ENCODE measurements at places on chromosomes 6 and 20. TPM values are rescaled to one million over a fixed set of nuclear protein-coding genes. Genes with fewer than 3 reads are reported as not detected.
A peak's percentile ranks its signal among the peaks of the same experiment; 100 is the strongest.

- no peak for DNase-seq
- H3K4me1 ChIP-seq = no peaks in the 10 kb centered on the region
- no peak overlapping the region for H3K27ac ChIP-seq
- H3K36me3 ChIP-seq = no peaks in the 10 kb centered on the region
- H3K27me3 ChIP-seq = no peaks in the 10 kb centered on the region
Measured at GRCh38 chr6:106963544-106963943, 11.0 kb downstream of the CD24 start.

GRCh38 chr6:43971776-43972126 is 155.5 kb downstream of the MRPL14 start:
- no peaks in the 10 kb centered on the region for H3K27me3 ChIP-seq
- no peaks in the 10 kb centered on the region for H3K36me3 ChIP-seq
- peaks cover 23% of the 10 kb centered on the region for H3K4me1 ChIP-seq
- DNase-seq = no peak

- no peak overlapping the region for H3K4me3 ChIP-seq
- H3K4me1 ChIP-seq = no peaks in the 10 kb centered on the region
- no peak overlapping the region for H3K27ac ChIP-seq
- no peaks in the 10 kb centered on the region for H3K36me3 ChIP-seq
- H3K27me3 ChIP-seq = peaks cover 62% of the 10 kb centered on the region
Measured at GRCh38 chr20:61263938-61264337, 11.9 kb downstream of the CDH4 start.

- peak overlapping the region; percentile 60 for H3K27ac ChIP-seq
- H3K4me3 ChIP-seq = no peak overlapping the region
- no peaks in the 10 kb centered on the region for H3K36me3 ChIP-seq
- DNase-seq = peak; percentile 54
Measured at GRCh38 chr20:31918466-31919105, 33.3 kb downstream of the PDRG1 start.

GRCh38 chr6:127262896-127263295 is 3.8 kb upstream of the RNF146 start:
- DNase-seq = no peak
- no peaks in the 10 kb centered on the region for H3K4me1 ChIP-seq
- H3K4me3 ChIP-seq = no peak overlapping the region
- no peaks in the 10 kb centered on the region for H3K36me3 ChIP-seq
- no peak overlapping the region for H3K27ac ChIP-seq

EFCAB8 gene
- 0.53 TPM for total RNA-seq

TNFRSF21 gene
- total RNA-seq = 43.3 TPM
